ENCODE measurements at places on chromosomes 6 and 20. TPM values are rescaled to one million over a fixed set of nuclear protein-coding genes. Genes with fewer than 3 reads are reported as not detected.

DNA sequence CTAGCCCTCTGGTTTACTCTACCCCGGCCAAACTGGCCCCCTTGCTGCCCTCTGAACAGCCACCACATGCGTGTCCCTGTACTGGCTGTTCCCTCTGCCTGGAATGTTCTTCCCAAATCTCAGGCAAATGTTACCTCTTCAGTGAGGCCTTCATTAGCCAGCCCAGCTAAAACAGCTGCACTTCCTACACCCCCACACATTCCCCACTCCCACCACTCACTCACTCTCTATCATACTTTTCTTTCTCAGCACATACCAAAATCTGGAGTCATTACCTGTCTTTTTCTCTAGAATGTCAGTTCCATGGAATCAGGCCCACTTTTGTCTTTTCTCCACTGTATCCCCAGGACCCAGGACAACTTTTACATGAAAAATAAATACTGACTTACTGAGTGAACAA lies 401.2 kb upstream of the SULF2 start:
- DNase-seq = no peak

PSMF1 gene
- 114 TPM for total RNA-seq

FAM184A gene
- total RNA-seq = 7.6 TPM

ZC2HC1B gene
- total RNA-seq = not detected

MUC21 gene
- not detected for total RNA-seq

Data from neural crest cell (in vitro differentiated cells).